ENCODE measurements at places on chromosomes 5 and 9. TPM values are rescaled to one million over a fixed set of nuclear protein-coding genes. Genes with fewer than 3 reads are reported as not detected.

The ATP10B gene
- not detected for total RNA-seq

The CCL28 gene
- total RNA-seq: 10.8 TPM

The FNIP1 gene
- total RNA-seq: 26.7 TPM

The BASP1 gene
- not detected for total RNA-seq

The FAM153A gene
- total RNA-seq: 10.4 TPM

The PRRC1 gene
- 41.3 TPM for total RNA-seq

The NFIB gene
- not detected for total RNA-seq

The RANBP3L gene
- total RNA-seq: not detected

The HMCN2 gene
- total RNA-seq: not detected

The PCDH1 gene
- total RNA-seq: not detected

The SPINK7 gene
- not detected for total RNA-seq

DNA sequence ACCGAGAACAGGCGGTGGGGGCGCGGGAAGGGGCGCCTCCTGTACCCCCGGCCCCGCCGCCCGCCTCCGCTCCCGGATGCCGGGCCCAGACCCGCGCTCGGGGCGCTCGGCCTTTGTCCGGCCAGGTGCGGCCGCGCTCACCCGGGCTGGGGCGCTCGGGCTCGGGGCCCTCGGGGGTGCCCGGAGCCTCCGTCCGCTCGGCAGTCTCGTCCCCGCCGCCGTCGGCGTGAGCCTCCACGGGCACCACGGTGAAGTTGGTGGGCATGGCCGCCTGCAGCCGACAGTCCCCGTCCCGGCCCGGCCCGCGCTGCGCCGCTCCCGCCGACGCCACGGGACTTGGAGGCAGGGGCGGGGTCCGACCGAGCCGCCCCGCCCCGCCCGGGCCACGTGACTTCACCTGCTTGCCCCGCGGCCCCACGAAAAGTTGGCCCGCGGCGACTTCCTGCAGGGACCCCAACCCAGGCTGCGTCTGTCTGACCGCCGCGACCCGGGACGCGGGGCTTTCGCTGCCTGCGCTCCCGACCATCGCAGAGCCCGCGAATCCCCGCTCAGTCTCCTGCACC, at the start of gene SLC12A7:
SLC12A7 (minus strand) TSS at position 337 of the 563 bp plus-strand sequence; CDS start at position 265, 72 bp downstream.
- DNase-seq: peak; percentile 78

DNA sequence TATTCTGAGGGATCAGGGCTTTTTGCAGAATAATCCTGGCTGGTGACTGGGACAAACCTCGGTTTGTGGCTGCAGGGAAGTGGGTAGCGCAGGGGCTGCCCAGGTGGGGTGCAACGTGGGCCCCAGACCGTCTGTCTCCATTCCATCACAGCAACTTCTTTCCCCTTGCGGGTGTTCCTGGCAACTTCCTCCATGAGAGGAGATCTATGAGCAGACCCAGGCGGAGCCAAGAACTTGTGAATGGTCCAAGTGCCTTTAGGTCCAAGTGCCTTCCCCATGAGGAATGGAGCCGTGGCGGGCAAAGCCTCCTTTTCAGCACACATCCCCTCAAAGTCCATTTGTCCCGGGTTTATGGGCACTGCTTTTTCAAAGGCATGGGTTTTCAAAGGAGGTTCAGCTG, 136.5 kb downstream of the PHF2 start:
- no peak for DNase-seq

DNA sequence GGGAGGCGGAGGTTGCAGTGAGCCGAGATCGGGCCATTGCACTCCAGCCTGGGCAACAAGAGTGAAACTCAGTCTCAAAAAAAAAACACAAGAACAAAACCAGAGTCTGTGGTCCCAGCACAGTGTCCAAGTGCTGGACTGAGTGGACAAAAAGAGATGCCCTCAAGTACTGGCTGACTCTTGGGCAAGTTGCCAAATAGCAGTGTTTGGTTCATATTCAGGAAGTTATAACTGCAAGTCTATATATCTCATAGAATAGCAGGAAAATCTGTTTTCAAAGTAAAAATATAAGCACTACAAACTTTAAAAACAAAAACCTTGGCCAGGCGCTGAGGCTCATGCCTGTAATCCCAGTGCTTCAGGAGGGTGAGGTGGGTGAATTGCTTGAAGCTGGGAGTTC, 7.3 kb downstream of the HABP4 start:
- no peak for DNase-seq

- DNase-seq: no peak
These were observed 15.9 kb upstream of the CDC20B start for GRCh38 chr5:55188656-55189540.

DNA sequence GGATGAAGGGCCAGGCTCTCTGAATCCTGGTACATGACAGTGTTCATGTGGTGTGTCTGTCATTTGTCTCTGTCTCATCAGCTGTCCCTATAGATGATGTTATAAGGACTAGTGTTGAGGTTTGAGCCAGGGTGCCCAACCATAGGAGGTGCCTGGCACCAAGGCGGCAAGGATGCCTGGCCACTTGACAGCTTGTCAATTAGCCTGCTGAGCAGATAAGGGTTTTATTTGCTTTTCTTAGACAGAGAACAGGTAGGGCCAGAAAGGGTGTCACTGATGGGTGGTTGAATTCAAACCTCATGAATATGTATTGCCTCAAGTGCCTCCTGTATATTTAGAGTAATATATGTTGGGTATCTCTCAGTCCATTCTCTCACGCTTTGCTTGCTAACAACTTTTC, 30.1 kb upstream of the AUH start:
- DNase-seq: no peak

- no peak for DNase-seq
These were observed 28.7 kb downstream of the ISL1 start for GRCh38 chr5:51411921-51412325.

GRCh38 chr5:6096101-6096500, 282.2 kb downstream of the MED10 start:
- no peak for DNase-seq

DNA sequence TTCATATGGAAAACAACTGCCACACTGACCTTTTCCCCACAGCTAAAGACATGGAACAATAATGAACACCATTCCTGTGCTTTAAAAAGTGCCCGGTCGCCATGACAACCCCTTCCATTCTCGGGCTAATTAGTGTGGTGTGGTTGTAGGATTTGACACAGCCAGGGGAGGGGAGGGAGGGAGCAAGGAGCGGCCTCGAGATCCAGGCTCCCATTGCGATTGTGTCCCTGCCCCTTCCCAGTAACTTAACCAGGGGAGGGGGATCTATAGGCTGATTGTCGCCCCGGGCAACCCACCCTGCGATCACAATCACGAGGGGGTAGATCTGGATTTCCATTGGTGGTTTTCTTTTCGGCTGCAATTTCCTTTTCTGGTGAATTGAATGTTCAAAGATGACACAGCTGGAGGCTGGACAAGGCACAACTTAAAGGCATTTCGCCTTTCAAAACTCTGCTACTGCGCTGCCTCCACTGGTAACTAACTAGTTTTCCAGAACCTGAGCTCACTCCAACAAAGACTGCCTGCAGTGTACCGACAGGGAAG, 96.7 kb upstream of the RETREG1 start:
- DNase-seq: no peak

DNA sequence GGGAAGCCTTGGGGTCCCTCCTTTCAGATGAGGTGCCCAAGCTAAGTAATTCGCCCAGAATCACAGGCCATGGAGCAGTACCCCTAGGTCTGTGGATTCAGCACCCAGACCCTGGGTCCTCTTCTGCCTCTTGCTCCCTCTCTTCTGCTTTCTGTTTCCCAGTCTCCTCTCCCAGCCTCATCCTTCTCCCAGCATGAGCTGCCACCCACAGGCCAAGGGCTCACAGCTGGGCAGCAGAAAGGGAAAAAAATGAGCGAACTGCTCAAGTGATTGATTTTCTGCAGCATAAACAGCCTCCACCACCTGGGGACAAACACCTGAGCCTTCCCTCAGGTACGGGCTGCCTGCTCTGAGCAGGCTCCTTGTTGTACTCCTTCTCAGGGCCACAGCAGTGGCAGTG, 113.9 kb upstream of the SAP30L start:
- DNase-seq: no peak

GRCh38 chr9:135242406-135242805, 154.9 kb downstream of the OLFM1 start:
- no peak for DNase-seq

DNA sequence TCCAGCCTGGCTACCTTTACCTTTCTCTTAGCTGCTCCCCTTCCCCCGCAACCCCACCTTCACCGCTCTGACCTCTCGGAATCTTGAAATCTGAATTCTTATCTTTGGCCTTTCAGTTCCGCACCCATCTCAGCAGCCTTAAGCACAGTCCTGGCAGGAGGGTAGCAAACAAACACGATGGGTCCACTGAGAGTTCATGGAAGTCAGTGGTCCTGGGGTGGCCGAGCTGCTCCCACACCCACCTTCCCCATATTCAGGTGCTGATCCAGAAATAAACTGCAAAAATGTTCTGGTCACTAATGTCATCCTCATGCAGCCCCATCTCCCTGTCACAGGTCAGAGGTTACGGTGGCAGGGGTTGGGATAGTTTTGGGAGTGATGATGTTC, 59.6 kb upstream of the TBC1D2 start:
- no peak for DNase-seq

DNA sequence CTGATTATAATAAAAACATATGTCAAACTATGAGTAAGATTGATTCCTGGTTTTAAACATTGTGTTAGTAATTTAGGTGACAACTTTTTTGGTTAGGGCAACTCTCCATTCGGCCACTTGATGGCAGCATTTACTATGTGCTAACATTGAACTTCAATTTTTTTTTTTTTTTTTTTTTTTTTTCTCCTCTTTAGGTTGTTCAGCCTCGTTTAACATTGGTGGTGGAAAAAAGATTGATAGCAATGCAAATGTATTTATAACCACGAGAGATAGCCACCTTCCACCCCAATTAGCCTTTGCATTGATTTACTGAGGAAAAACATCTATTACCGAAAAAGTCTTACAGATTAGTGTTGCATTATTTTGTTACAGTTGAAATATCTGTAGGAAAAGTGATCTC, 159.1 kb downstream of the CSNK1G3 start:
- peak; percentile 61 for DNase-seq

Measured in activated CD8-positive, alpha-beta T cell treated with anti-CD3 and anti-CD28 coated beads, Interleukin-2, amount 10 ng/mL, durations not matched to agents 7 days and 5 days (primary cell).